ENCODE measurements at places on chromosomes 6 and 20. TPM values are rescaled to one million over a fixed set of nuclear protein-coding genes. Genes with fewer than 3 reads are reported as not detected.

DNA sequence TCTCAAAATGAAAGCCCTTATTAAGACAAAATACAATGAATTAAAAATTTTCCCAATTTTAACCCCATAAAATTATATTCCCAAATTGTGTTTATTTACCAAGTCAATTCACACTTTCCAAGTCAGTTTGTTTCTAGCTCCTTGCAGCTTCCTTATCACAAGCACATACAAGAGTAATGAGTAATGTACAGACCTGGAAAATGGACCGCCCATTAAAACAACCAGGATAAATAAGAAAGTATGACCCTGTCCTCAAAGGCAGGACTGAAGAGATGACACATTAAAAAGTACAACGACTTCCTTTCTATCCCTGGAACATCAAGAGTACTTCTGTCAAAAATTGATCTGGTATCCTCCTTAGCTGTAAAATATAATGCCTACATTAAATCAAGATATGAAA, 47.1 kb upstream of the TMX4 start:
- no peak for DNase-seq

The OPRM1 gene
- polyA plus RNA-seq = 0.17 TPM

- DNase-seq = no peak
These were observed 2.8 kb downstream of the KCTD20 start for GRCh38 chr6:36445621-36446020.

- DNase-seq = no peak
These were observed 23.0 kb downstream of the FAM135A start for GRCh38 chr6:70436320-70436719.

DNA sequence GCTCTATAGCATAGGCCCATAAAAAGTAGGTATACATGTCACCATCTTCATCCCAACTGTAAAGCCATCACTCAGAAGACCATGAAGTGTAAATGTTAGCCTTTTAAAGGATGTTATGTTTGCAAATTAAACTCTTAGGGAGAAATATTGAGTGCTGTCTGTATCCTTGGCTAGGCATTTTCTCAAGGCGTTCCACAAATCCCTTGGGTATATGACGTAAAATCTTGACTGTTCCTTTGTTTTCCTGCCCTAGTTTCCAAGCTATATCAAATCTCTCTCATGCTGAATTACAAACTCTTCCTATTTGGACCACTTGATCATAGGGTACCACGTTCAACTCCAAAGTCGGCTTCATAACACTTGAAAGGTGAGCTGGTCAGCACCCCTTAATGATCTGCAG, 486.2 kb downstream of the HDGFL1 start:
- no peak for DNase-seq

The BPIFB2 gene
- not detected for polyA plus RNA-seq

The NT5DC1 gene
- 21.1 TPM for polyA plus RNA-seq

GRCh38 chr6:52418606-52419005, 1.5 kb upstream of the EFHC1 start:
- DNase-seq = no peak

DNA sequence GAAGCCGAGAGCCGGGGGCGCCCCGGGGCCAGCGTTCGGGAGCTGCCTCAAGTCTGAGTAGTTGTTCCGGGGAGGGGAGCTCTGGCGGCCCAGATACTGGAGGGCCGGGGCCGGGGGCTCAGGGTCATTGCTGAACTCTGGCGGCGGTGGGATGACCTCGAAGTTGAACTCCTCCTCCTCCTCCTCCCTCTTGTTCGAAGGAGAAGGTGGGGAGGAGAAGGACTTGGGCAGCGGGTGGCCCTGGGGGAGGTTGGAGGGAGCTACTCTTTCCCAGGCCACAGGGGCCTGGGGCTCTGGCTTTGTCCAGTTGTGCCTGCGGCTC, 37.7 kb downstream of the C6orf132 start:
- DNase-seq = no peak
